NCI-H82 (cell line): ENCODE measurements at places on chromosomes 1 and 21.

- DNase-seq: peak; percentile 98
Observed at GRCh38 chr1:46464013-46464548, 25.6 kb upstream of the DMBX1 start.

DNA sequence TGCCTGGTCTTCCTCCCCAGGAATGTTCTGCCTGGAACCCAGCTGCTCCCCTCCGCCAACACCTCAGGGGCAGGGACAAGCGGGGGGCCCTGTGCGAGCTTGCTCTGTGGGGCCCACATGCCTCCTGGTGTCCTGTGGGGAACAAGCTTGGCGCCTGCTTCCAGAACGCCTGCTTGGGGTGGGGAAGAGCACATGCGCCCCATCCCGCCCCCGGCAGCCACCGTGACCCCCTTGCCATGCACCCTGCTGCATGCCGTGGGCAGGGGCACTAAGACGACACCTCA is 57.4 kb downstream of the MEGF6 start:
- no peak for DNase-seq

GRCh38 chr1:19359357-19359756 is 47.2 kb downstream of the SLC66A1 start:
- DNase-seq: no peak

GRCh38 chr1:31745096-31745945 is 18.8 kb downstream of the ADGRB2 start:
- DNase-seq: peak; percentile 82

DNA sequence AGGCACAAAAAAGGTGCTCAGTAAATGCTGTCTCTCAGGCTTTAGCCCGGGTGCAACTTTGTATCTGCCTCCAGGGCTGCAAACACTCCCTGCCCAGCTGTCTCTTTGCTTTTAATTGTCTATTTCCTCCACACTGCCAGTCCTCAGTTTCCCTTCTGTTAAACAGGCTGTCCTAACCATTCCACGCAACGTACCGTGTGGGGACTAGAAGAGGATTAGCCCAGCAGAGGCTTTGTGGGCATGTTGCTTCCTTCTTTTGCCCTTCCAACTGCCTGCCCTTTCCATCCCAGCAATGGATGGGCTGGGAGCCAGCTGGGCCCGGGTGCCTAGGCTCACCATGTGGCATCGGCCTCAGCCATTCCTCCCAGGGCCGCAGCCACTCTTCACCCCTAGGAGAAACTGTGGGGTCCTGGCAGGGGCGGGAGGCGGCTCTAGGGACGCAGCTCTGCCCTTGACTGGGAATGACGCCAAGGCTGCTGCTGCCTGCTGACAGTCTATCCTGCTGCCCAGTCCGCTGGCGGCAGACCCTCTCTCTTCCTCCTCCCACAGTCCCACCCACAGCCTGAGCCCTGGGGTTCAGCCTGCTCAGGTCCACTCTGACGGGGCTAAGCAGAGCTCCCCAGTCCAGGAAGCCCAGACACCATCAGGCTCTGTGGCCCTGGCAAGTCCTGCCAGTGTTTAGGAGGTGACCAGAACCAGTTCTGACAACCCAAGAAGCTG is 40.6 kb upstream of the LRP8 start:
- DNase-seq: no peak

DNA sequence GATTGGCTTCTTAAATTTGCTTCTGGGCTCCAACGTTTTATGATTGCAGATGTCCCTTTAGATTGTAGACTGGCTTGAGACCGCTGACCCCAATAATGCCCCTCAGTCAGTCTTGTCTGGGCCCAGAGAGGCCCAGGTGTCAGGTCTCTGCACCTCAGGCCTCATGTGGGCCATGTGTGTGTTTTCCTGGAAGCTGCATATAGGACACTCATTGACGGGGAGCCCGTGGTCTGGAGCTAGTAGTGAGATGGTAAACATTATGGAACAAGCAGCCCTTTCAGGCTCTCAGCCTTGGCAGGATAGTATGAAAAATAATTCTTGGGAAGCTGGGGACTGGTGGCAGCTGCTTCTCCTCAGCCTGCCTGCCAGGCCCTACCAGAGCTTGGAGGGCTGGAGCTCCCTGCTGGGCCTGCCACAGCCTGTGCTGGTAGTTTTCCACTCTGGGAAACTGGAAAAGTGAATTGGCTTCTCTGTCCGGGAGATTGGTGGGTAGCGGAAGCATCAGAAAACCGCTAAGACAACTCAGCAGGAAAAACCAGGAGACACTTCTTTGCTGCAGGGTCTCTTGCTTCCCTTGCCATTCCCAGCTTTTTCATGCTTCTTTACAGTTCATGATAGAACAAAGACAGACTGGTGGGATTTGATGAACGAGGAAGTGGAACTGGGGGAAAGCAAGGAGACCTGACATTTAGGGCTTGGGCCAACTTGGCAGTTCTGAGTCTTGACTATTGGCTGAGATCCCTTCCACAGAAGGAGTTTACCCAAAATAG is 57.8 kb upstream of the HSD17B7 start:
- no peak for DNase-seq

- DNase-seq: peak; percentile 81
Observed at GRCh38 chr1:207981976-207982375, 71.1 kb upstream of the CD34 start.

DNA sequence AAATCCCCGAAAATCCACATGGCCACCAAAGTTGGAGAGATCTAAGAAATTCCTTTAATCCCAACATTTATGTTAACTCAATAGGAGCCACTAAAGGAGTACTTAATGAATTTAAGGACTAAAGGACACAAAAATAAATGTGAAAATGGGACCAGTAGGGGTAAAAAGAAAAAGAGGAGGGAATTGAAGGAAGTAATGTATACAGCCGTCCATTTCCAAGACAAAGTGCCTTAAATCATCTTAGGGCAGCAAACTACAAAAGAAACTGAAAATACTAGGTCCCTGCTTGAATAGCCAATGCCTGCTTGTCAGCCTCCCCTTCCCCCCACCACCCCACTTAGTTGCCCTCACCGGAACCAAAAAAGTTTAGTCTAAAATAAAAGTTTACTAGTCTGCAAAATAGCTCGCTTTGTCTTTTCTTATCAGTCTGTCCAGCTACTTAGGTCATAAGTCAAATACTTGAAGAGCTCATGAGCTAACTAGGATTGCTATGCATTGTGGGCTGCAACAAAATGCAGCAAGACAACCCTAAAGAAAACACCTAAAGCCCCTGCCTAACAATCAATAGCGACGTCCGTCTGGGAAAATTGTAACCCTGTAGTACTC is 66.3 kb upstream of the TLR5 start:
- DNase-seq: no peak

GRCh38 chr1:41122851-41123518 is 101.5 kb upstream of the SLFNL1 start:
- peak; percentile 67 for DNase-seq

GRCh38 chr1:151935154-151935553 is 25.8 kb upstream of the THEM4 start:
- DNase-seq: peak; percentile 40

DNA sequence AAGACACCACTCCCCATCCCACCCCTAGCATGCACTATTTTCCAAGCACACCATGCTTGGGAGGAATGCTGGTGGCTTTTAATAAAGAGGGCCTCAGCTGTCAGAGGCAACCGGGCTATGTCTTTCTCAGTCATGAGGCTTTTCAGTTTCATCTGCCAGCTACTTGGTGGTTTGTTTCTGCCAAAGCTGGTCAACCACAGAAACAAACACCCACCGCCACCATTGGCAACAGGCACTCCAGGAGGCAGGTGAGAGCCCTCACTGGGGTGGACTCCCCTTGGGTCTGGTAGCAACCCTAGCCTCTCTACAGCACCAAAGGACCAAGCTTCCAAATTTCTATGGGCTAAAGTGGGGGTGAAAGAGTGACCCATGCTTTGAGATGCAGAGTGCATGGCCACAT is 54.3 kb upstream of the CD1D start:
- no peak for DNase-seq

DNA sequence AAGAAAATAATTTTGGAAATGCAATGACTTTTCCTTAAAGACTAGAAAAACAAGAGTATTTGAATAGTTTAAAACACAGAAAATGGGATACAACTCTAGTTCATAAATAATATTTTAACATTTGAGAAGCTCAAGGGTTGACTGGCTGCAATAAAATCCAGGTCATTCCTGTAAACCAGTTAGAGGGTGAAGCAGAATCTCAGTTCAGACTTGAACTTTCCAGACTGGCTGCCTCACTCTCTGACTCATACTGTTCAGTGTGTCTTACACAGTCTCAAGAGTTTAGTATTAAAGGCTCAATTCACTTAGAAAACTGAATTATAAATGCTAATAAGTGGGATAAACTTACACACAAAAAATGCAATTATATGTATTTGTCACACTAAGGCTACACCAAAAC is 89.9 kb downstream of the RAVER2 start:
- no peak for DNase-seq

- DNase-seq: no peak
Observed at GRCh38 chr1:94612525-94613204, 71.1 kb upstream of the F3 start.

GRCh38 chr1:211606332-211606913 is 27.5 kb upstream of the SLC30A1 start:
- DNase-seq: no peak

- no peak for DNase-seq
Observed at GRCh38 chr1:28326515-28326914, 2.3 kb upstream of the MED18 start.

DNA sequence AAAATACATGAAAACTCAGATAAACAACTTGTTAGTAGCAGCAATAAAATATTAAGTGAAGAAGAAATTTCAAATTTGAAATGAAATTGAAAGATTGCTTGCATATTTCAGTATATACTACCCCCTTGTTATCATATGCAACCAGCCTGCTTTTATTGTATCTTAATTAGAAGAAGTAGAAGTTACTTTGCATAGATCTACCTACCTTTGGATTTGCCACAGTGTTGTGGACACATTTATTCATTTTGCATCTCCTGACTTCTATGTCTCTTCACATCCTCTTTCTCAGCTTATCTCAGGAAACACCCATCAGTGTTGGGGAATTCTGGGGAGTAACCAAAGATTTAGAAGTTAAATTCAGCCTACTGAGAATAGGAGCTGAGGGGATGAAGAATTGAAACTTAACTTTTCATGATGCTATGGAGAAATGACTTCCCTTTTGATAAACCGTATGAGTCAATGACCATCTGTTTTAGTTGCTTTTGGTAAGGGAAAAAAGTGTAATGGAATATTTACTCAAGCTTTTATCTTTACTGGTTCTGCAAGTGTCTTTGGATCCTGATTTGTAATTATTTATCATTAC is 96.9 kb downstream of the RGL1 start:
- DNase-seq: no peak

- DNase-seq: peak; percentile 72
Observed at GRCh38 chr21:42398436-42399028, 2.7 kb upstream of the TMPRSS3 start.

DNA sequence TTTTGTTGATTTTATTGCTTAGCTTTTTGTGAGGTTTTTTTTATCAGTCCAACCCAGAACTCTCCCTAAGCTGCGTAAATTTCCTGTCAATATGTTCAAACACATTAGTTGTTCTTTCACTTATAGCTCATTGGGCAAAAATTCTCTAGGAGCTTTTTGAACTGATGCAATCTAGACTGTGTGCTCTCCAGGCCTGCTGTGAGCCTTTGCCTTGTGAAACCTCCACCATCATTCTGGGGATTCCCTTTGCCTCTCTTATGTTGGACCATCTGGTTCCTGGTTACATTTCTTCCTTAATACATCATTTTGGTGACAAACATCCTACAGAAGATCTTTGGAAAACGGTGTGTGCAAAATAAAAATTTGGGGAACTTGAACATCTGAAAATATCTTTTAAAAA is 247.2 kb downstream of the LRRC7 start:
- no peak for DNase-seq

DNA sequence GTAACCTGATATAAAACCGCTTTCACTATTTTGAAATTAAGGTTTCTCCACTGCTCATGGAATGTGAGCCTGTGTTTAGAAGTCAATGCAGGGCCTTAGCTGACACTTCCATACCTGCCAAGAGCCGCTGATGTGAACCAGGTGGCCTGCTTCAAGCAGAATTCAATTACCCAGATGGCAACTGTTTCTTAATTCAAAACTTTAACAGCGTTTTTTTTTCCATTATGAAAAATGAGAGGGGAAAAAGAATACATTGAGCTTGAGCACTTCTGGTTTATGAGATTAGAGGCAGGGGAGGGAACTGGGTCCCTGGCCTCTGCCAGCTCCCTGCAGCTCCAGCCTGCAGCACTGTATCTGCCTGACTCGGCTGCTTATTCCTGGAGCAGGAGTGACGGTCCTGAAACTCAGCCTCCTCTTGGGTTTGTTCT is 7.7 kb upstream of the ATP1A1 start:
- peak; percentile 47 for DNase-seq

GRCh38 chr1:205926213-205926612 is 17.0 kb downstream of the SLC26A9 start:
- no peak for DNase-seq

GRCh38 chr1:117654493-117655219 is 48.8 kb downstream of the TENT5C start:
- DNase-seq: no peak

- DNase-seq: no peak
Observed at GRCh38 chr1:3779265-3779911, 6.8 kb downstream of the SMIM1 start.

- no peak for DNase-seq
Observed at GRCh38 chr1:204331847-204332487, 27.8 kb downstream of the PLEKHA6 start.

- no peak for DNase-seq
Observed at GRCh38 chr21:42232176-42232825, 13.4 kb downstream of the ABCG1 start.

DNA sequence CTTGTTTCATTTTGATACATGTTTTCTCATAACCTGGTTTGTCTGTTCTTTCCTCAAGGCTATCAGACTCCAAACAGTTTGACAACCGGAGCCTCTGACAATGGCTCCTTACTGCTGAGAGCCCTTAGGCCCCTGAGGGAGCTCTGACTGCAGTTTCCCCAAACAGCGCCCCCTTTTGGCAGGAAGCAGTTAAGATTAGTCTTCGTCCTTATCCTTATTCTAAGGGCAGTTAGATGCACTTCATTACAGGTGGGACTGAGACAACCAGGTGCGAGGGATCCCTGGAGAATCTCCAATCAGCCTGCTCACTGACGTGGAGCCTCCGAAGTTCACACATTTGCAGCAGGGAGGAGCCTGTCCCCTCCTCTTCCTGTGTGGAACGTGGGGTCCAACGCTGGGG is 393.1 kb downstream of the BRINP3 start:
- DNase-seq: peak; percentile 23

DNA sequence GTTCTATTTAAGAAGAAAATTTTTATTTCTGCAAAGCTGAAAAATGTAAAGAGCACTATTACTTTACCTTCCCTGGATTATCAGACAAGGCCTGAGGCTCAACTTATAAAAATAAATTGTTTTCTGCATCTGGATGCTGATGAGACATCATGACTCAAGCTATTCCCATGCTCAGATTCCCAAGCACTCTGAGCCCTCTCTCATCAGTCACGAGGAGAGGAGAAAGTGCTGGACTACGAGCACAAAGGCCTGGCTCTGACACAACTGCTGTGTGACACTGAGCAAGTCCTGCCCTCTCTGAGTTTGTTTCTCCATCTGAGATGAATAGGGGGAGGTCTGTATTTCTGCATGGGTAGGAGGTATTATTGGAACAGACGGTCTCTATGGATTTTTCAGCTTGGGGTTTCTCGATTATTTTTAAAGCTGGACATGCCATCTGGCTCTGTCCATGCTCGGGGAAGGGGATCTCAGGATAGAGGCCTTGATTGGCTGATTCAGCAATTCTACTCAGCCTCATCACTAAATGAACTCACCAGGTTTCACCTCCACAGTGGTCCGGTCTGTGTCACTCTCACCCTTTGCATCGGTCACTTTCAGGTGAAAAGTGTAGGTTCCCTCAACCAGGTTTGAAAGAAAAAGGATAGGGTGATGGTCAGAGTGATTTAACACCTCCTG is 107.7 kb downstream of the KIAA0319L start:
- peak; percentile 75 for DNase-seq
